ENCODE measurements at places on chromosomes 16 and 17.

GRCh38 chr17:17546399-17547185 is 44.9 kb downstream of the PEMT start:
- DNase-seq: no peak

DNA sequence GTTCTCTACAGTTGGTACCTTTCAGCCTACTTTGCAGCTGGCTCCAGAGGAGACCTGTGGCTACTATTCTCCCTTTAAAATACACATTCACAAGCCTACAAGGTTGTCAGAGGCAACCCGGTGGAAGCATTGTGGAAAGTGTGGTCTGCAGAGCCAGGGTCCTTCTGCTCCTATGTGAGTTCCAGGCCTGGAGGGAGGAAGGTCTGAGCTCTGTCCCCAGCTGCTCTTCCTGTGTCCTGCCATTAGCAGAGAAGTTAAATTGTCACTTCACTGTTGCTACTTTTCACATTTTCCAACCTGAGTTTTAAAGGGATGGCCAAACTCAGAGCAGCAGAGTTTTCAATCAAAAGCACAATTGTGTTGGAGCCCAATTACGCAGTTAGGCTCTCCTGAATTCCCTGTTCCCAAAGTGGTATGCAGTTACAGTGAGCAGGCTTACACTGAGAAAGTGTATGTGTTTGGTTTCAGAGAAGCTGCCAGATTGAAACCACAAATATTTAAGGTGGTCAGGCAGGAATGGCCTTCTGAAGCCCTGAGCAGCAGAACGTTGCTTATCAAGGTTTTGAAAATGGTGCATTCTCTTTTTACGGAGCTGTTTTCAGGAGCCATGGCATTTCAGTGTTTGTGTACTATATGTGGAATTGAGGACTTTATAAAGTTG is 25.0 kb downstream of the MAP3K3 start:
- DNase-seq: no peak

DNA sequence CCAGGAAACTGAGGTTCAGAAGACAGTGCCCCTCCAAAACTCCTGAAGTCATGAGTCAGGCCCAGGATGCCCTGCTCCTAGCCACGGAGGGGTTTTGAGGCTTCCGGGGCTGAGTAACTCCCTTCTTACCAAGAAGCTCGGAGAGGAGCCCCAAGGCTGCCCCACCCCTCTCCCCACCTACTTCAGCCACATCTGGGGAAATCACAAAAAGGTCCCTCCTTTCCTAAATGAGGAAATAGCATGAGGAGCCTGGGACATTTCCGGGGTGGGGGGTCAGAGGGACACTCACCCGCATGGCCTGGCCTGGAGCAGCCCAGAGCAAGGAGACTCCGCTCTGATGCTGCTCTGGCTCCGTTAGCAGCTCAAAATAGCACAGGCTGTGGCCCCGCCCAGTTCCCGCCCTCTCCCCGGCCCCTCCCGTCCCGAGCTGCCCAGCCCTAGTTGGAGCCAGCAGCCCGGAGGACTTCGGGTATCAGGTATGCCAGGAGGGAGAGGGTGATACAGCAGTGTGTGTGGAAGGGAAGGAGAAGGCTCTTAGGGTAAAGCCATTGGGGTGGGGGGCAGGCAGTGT is 40.1 kb downstream of the MYO18A start:
- peak; percentile 66 for DNase-seq

GRCh38 chr16:56993204-56993603 is 3.8 kb downstream of the NLRC5 start:
- no peak for DNase-seq

- DNase-seq: no peak
Observed at GRCh38 chr17:74340470-74341023, 14.5 kb downstream of the KIF19 start.

- DNase-seq: no peak
Observed at GRCh38 chr17:15348021-15348420, 6.6 kb upstream of the TEKT3 start.

DNA sequence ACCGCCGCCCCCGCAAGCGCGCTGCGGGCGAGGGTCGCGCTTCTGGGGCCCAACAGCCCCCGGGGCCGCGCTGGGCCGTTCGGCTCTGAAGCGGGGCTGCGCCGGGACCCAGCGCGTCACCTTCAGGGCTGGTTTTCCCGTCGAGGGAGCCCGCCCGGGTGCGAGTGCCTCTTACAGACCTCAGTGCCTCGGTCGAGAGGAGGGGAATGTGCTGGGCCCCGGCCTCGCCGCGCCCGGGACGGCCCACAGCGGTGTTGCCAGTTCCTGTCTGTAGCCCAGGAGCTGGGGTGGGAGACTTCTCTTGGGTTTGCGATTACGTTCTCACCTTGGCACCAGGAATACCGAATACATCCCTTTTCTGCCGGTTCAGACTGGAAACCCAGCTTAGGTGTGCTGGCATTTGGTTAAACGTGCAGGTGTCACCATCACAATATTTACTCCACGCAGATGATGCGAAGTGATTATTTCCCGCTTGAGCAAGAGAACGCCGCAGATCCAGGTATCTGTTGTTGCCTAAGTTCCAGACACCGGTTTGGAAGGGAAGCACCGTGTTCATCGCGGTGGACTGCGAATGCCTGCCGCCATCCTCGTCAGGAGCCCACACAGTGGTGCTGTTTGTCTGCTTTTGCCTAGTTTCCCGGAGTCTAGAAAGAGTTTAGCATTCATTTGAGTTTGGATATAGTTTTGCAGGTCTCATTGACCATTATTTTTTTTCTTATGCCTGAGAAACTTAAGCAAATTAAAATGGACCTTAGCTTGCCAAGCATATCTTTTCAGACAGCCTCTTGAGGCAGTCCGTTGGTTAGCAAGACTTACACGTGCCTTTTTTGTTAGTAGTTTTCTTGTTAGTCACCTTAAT is 914 bp downstream of the MAP1LC3B start:
- DNase-seq: no peak

- no peak for DNase-seq
Observed at GRCh38 chr17:29352146-29352545, 38.0 kb upstream of the TAOK1 start.

DNA sequence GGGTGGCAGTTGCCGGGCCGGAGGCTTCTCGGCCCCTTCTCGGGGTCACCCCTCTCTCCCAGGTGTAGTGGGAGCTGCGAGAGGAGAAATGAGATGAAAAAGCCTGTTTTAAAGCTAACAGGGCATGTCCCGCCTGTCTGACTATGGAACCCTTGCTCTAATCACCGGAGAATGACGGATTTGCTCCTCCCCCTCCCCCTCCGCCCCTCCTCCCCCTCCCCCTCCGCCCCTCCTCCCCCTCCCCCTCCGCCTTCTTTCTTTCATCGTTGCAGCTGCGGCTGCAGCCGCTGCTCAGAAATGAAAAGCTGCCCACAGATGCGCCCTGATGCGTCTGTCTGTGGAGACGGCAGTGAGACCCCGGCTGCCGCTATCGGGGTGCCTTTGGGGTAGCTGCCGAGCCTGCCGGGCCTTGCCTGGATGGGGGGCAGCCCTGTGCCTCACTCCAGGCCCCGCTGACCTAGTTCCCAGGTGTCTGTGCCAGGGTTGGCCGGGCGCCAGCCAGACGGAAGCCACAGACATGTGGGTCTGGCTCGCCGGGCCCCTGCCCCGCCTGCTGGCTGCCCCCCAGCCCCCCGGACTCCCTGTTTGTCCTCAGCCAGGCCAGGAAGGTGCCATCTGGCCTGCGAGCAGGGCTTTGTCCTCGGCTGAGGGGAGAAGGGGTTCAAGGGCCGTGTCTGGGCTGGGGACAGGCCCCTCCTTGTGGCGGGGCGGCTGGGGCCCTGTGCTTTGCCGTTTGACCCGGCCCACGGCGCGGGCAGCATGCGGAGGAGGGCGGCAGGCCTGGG is 37.7 kb downstream of the GINS2 start:
- DNase-seq: no peak

- DNase-seq: no peak
Observed at GRCh38 chr16:21162661-21163151, 4.2 kb downstream of the LDAF1 start.
